ENCODE measurements at places on chromosomes 1 and 21.
A peak's percentile ranks its signal among the peaks of the same experiment; 100 is the strongest.

GRCh38 chr1:10108948-10109708 is 76.4 kb downstream of the UBE4B start:
- DNase-seq = no peak

DNA sequence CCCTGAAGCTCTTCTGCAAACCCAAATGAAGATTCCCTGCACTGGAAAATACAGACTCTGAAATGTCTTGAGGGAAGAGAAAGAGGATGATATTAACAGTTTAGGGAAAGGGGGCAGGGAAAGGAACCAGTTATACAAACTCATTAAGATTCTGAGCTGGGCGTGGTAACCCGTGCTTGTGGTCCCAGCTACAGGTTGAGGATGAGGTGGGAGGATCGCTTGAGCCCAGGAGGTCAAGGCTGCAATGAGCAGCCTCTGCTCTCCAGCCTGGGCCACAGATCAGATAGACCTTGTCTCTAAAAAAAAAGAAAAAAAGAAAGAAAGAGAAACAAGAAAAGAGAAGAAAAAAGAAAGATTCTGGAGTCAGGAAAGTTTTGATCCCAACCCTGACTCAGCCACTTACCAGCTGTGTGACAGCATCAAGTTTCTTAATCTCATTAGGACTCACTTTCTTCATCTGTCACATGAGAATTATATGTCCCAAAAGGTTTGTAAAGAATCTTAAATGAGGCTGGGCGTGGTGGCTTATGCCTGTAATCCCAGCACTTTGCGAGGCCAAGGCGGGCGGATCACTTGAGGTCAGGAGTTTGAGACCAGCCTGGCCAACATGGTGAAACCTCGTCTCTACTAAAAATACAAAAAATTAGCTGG is 53.9 kb downstream of the OPTC start:
- no peak for DNase-seq

DNA sequence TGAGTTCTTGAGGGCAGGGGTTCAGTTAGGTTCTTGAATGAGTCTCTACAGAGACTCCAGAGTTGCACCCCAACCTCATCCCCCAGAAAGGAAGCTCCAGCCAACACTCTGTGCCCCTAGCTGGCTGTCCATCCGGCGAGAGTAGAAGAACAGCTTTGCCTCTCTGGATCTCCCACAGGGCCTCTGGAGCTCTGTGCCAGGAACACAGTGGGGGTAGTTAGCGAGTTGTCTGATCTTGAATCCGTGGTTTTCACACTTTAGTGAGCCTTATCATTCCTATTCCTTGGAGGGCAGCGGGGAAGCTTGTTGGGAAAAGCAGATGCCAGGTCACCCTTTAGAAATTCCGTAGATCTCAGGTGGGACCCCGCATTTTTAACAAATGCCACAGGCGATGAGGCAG is 45.0 kb downstream of the STUM start:
- no peak for DNase-seq

DNA sequence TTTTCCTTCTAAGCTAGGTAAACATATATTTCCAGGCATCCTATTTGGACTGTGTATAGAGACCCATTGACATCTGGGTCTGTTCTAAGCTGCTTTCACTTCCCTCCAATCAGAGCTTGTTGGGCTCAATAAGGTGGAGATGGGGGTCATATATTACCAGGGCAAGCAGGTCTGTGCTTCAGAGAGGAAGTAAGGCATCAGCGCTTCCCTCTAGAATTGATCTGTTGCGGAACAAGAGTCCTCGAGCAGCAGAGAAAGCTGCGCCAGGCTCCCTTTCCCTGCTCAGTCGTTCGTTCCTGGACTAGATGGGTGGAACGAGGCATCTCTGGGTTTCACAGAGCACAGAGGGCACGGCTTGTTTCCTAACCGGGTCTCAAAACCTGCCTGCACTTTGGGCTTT is 63.5 kb downstream of the DISC1 start:
- no peak for DNase-seq

DNA sequence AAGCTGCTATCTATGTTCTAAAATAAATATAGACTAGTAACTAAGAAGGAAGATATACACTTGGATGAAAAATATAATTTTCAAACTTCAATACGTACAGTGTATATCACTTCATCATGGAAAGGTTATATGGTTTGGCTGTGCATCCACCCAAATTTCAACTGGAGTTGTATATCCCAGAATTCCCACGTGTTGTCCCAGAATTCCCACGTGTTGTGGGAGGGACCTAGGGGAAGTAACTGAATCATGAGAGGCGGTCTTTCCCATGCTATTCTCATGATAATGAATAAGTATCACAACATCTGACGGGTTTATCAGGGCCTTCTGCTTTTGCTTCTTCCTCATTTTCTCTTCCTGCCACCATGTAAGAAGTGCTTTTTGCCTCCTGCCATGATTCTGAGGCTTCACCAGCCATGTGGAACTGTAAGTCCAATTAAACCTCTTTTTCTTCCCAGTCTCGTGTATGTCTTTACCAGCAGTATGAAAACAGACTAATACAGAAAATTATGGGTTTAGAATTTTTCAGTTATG is 10.7 kb downstream of the NEGR1 start:
- DNase-seq = no peak

GRCh38 chr1:77704736-77705135 is 22.3 kb upstream of the ZZZ3 start:
- DNase-seq = no peak

- no peak for DNase-seq
Observed at GRCh38 chr1:230632273-230632873, 9.9 kb upstream of the COG2 start.

GRCh38 chr1:228374711-228375577 is 31.7 kb downstream of the TRIM11 start:
- DNase-seq = no peak

DNA sequence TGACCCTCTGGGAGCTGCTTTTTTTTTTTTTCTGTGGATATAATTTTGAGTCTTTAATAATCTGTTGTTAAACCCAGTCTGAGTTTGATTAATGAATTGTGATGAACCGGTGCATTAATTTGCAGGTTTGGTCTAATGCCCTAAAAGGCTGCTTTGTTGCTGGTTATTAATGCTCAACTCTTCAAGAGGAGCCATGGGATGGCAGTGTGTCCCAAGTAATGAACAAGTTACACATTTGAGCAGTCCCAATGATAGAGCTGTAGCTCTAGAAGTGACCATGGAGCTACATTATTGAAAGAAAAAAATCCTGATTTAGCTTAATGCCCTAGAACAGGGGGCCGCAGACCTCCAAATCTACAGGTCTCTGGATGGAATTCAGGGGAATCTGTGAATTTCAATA is 53.1 kb downstream of the RWDD3 start:
- DNase-seq = peak; percentile 16
